ENCODE measurements at places on chromosomes 11 and 22. TPM values are rescaled to one million over a fixed set of nuclear protein-coding genes. Genes with fewer than 3 reads are reported as not detected.

SHANK3 gene
- total RNA-seq, result 0.14 TPM

CNIH2 gene
- total RNA-seq, result 1.3 TPM

FAM118B gene
- 9.0 TPM for total RNA-seq

DNA sequence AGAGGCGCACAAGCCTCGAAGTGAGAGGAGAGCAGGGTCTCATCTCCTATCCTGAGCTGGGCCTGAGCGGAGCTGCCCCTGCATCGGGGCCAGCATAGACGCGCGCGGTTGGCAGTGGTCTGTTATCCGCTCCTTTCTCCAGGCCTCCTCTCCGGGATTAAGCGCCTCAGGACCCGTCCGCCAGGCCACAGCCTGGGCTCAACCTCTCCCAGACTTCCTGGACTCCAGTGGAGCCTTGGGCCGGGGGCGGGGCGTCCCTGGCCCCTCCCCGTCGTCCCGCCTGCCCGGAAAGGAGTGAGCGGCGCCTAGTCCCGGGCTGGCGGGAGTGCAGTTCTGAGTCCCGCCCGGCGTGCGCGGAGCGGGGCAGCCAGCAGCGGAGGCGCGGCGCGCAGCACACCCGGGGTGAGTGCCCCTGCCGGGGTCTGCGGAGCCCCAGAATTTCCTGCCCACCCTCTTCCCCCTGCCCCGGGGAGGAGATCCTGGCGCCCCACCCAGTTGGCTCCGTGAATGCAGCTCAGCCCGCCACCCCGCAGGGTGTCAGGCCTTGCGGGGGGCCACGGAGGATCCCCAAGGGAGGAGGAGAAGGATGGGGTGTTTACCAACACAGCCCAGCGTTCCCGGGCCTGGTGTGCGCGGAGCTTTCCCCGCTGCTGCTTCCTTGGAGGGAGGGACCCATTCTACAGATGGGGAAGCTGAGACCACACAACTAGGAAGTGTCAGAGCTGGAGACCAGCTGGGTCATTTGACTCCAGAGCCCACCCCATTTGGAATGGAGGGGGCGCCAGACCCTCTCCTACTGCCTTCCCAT is at the start of gene TCIRG1:
TSS of gene TCIRG1 (plus strand) at position 308 of the 808 bp plus-strand sequence. CDS start 2,247 bp downstream, outside the sequence.
- DNase-seq, result peak; percentile 82

GRCh38 chr22:45996241-45997076 is 19.5 kb upstream of the WNT7B start:
- DNase-seq, result no peak

GUCY1A2 gene
- not detected for total RNA-seq

DNA sequence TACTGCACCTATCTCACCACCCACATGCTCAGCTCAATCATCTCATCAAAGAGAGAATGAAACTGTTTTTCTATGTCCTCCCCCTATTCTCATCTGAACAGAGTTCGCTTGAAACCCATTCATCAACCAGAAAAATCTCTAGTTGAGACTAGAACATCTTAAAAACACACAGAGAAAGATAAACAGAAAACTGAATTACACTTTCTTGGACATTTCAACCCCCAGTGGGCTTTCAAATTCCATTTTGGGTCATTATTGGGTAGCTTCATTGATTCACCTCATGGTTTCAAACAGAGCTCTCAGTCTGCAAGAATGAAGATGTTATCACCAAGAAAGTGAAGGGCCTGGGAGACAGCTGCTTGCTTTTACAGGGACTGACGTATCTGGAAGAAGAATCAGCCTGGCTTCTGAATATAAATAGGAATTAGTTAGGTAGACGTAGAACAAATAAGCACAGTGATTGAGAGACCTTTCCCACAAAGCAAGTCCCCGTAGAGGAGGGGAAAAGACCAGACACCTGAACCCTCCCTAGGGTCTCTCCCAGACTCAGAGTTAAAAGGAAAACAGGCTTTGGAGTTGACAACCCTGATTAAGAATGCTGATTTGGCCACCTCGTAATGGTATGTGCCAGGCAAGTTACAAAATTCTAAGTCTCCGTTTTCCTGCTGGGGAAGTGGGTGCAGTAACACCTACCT is 155.7 kb downstream of the BBOX1 start:
- DNase-seq, result no peak

DNA sequence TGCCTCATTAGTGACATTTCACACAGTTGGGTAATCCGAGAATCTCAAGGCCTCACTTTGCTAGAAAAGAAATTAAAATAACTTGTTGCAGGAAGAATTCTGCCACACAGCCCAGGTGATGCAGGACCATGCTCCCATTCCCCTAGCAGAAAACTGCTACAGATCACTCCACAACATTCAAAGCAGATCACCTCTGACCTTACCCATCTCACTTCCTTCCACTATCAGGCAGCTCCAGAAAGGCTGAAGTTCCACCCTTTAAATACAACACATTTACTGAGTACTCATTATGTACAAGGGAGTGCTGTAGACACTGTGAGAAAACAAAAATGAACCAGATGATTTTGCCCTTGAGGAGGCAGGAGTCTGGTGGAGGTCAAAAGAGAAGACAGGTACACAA is 231.0 kb downstream of the TTC28 start:
- no peak for DNase-seq

CASP5 gene
- not detected for total RNA-seq

ZC3H12C gene
- total RNA-seq, result 1.6 TPM

GRAP2 gene
- 40.6 TPM for total RNA-seq

GRCh38 chr22:46262449-46263215 is 511 bp downstream of the PKDREJ start:
- peak; percentile 72 for DNase-seq

FXYD2 gene
- total RNA-seq, result 1.1 TPM

DNA sequence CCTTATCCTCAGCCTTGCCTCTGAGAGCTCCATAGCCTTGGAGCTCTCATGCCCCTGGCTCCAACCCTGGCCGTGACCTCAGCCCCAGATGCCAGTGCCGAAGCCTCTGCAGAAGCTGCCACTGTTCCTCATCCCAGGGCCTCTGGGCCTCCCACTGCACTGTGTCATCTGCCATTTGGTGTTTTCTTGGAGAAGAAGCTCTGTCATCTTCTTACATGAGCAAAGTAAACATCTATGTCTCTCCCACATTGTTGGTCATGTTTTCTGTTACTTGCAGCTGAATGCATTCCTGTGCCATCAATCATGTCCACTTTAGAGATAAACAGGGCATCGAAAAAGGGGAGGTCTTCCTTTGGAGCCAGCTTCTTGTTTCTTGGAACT is 45.0 kb upstream of the FTH1 start:
- DNase-seq, result no peak

DNA sequence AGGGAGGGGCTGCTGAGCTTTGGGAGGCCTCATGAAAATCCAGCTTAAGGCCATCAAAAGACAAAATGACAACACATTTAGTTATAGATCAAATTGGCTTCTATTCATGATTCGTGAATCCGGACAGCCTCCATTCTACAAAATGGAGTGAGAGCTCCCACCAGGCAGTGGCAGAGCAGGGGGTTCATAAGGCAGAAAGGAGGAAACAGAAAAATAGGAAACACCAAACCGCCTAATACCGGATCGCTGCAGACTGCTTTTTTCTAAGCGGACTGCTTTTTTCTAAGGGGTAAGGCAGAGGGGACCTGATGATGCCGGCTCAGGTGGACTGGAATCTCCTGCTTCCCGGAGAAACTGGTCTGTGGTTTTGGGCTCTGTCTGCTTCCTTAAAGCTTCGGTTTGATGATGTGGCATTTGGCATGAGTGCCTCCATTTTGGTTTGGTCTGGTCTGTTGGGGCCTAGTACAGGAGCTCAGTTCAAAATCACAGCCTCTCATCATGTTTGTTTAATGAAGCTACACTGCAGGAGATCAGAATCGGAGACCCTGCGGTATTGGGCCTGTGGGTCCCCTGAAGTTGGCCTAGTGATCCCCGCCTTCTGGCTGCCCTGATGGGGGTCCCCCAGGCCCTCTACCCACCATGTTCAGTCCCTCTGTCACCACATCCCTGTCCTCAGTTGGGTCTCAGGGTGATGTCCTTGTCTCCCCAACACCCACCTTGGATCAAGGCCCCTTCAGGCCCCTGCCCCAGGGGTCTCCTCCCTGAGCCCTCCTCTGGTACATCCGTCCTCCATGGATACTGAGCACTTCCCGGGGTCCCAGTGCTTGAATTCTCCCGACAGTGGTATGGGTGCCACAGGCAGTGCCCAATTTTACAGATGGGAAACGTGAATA is 1.2 kb downstream of the ALDH3B1 start:
- no peak for DNase-seq

ZBTB16 gene
- 3.0 TPM for total RNA-seq

BBOX1 gene
- total RNA-seq, result not detected

DNA sequence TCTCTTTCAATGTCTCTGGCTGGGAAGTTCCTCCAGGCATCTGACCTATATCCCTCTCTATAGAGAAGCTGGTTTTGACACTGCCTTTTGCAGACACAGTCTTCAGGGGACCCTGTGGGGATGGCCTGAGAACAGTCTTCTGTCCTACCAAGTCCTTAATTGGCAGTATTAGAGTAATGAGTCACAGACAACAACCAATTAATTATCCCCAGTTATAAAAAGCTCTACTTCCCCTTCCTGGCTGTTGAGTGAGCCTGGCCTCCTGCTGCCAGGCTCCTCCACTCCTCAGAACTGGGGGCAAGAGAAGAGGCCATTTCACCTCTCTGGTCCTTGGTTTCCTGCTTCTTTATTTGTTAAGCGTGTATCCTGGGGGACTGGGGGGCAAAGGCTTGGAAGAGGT is 41.2 kb upstream of the KLHL35 start:
- no peak for DNase-seq

DNA sequence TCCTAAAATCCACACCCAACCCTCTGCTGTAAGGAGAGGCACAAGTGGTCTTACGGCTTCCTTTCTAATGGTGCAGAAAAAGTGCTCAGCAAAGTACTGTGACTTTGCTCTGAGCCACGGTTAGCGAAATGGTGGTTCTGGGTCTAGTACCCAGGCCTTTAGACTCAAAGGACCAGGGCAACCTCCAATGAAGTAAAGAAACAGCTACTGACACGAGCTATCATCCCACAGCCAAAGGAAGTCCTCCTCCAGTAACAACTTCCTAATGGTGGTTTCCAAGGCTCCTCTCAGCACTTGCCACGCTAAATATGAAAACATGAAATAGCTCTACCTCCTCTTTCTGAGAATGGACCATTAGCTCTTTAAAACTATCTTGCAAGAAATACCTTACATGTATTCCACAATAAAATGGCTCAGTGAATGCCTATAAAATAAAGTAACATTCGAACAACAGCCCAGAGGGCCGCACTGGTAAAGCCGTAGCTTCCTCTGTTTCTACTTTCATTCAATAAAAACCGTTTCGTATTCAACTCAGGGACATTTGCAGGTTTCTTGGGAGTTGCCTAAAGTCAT is 122.4 kb downstream of the ETS1 start:
- DNase-seq, result no peak

GRCh38 chr22:32728291-32728690 is 73.2 kb upstream of the TIMP3 start:
- no peak for DNase-seq

TREH gene
- not detected for total RNA-seq

KRTAP5-10 gene
- total RNA-seq, result not detected

DNA sequence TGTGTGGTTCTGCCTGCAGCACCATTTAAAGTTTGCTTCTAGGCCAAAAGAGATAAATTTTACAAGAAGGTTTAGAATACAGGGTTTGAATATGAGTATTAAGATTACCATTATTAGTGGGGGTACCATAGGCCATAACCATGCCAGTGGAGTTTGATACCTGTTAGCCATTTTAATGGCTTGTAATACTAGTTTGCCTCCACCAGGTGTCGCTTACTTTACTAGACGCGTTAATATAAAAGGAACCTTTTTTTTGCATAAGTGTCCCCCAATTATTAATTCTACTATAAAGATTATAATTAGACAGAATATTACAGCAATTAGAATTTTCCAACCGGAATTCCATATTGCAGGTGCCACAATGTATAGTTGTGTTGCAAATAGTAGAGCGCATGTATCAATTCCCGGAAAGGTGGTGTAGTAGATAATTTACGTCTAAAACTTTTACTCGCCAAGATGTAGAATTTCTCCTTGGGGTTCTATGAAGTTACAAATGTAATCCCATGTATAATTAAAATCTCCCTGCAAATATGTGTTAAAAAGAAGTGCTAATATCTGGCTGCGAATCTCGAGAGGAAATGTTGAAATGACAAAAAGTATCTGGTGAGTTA is 16.1 kb downstream of the MS4A6E start:
- DNase-seq, result peak; percentile 10

KRTAP5-2 gene
- total RNA-seq, result not detected

DNA sequence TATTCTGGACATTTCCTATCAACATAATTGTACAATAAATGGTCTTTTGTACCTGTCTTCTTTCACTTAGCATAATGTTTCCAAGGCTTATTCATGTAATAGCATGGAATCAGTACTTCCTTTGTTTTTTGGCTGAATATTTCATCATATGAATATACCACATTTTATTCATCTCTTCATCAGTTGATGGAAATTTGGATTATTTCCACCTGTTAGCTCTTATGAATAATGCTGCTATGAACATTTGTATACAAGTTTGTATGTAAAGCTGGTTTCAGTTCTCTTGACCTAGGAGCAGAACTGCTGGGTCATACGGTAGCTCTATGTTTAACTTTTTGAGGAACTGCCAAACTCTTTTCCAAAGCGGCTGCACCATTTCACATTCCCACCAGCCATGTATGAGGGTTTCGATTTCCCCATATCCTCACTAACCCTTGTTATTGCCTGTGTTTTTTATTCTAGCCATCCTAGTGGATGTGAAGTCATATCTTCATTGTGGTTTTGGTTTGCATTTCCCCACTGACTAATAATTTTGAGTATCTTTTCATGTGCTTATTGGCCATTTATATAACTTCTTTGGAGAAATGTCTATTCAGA is 20.9 kb downstream of the EXT2 start:
- no peak for DNase-seq

DNA sequence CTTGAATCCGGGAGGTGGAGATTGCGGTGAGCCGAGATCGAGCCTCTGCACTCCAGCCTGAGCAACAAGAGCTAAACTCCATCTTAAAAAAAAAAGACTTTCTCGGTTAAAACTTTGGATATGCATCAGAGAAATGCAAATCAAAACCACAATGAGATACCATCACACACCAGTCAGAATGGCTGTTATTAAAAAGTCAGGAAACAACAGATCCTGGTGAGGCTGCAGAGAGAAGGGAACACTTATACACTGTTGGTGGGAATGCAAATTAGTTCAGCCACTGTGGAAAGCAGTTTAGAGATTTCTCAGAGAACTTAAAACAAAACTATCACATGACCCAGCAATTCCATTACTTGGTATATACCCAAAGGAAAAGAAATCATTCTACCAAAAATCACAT is 619.4 kb upstream of the KIRREL3 start:
- DNase-seq, result no peak

COA4 gene
- total RNA-seq, result 112 TPM

- no peak for DNase-seq
Measured at GRCh38 chr11:102385085-102386007, 38.3 kb downstream of the BIRC2 start.

- no peak for DNase-seq
Measured at GRCh38 chr11:120128392-120129119, 9.4 kb downstream of the TRIM29 start.

ROBO4 gene
- total RNA-seq, result not detected

GRCh38 chr11:68956142-68956541 is 24.6 kb downstream of the MRGPRD start:
- peak; percentile 52 for DNase-seq

GRCh38 chr11:110087812-110088534 is 5.2 kb upstream of the ZC3H12C start:
- no peak for DNase-seq

GRCh38 chr22:38927033-38927781 is 30.2 kb upstream of the APOBEC3A start:
- peak; percentile 78 for DNase-seq

GRCh38 chr11:58204042-58204441 is at the start of gene OR1S2:
Gene OR1S2, minus strand, starts transcription at chr11:58204142. Its CDS starts 0 bp downstream, at chr11:58204142.
- no peak for DNase-seq

Data from activated CD4-positive, alpha-beta T cell treated with anti-CD3 and anti-CD28 coated beads for 36 hours (primary cell).